ENCODE measurements at places on chromosomes 7 and 10.

- no peak for DNase-seq
Observed at GRCh38 chr7:93016681-93017381, 100.9 kb downstream of the SAMD9 start.

GRCh38 chr10:13276749-13277365 is 23.0 kb downstream of the PHYH start:
- no peak for DNase-seq

- DNase-seq, result no peak
Observed at GRCh38 chr7:17769918-17770317, 170.4 kb downstream of the SNX13 start.

DNA sequence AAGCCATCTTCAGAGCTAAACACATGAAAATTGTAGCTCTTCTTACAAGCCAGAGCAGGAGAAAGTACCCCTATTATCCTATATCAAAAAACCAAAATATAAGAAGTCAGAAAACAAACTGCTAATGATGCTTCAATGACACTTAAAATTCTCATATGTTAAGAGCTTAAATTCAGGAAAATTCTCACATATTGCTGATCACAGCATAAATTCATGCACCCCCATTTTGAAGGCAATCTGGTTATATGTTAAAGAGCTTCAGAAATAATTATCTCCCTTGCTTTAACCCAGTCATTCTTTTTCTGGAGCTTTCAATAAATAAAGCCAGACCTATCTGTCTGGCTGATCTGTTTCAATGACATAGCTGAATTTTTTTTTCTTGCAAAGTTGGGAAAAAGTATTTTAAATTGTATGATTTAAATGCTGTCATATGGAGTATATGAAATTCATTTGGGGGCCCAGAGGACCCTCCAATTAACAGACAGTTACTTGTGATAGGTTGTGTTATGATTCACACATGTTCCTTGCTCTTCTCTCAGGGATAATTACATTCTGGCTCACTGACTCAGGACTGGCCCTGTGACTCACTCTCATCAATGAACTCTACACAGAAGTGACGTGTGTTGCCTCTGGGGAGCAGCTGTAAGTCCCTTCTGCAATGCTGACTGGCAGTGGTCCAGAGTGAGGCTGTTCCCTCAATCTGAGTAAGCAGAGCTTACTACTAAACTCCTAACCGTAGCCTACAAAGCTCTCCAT is 85.2 kb downstream of the HGF start:
- DNase-seq, result peak; percentile 16

DNA sequence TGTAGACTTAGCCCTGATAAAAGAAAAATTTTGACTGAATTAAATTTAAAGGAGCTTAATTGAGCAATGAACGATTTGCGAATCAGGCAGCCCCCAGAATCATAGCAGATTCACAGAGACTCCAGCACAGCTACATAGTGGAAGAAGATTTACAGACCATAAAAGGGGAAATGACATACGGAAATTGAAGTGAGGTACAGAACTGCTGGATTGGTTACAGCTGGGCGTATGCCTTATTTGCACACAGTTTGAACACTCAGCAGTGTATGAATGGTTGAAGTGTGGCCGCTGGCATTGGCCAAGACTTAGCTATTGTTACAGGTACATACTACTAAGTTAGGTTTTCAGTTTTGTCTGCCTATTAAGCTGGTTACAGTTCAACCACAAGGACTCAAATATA is 433.5 kb upstream of the CELF2 start:
- DNase-seq, result no peak

- DNase-seq, result no peak
Observed at GRCh38 chr7:143325240-143325639, 9.3 kb downstream of the CLCN1 start.

DNA sequence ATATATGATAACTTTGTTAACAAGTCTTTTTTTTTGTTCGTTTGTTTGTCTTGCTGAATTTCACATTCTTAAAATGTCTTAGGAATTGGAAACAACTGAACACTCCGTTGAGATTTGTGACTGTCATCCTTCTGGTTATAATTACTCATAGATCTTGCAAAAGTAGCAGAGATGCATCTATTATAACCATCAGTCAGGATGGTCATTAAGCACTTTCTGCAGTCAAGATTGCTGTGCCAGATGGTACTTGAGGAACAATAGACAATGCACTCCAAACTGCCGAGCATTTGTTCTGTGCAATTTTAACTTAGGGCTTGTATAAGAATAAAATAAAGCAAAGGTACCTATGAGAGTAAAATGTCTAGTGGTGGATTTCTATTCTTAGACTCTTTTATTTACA is 710.1 kb upstream of the KCND2 start:
- DNase-seq, result no peak

GRCh38 chr7:99844328-99844727 is 16.5 kb downstream of the CYP3A43 start:
- no peak for DNase-seq

- DNase-seq, result no peak
Observed at GRCh38 chr10:133123746-133124356, 36.1 kb downstream of the ADGRA1 start.

- no peak for DNase-seq
Observed at GRCh38 chr10:88428442-88428841, 154.7 kb downstream of the RNLS start.

DNA sequence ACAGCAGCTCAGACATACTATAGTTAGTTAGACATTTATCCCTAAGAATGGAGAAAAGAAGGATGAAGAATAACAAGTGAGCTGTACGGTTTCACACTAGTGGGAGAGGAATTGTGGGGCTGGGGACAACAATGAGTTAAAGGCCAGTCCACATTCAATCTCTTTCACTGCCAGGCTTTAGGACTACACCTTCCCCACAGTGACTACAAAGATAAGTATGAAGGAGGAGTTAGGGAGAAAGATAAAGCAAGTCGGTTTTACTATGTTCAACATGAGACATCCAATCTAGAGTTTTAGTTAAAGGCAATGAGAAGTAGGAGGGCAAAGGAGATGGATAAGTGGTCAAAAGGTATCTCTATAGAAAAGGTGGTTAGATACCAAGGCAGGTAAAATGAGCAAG is 16.3 kb downstream of the ARHGAP12 start:
- no peak for DNase-seq

- no peak for DNase-seq
Observed at GRCh38 chr10:74382663-74383062, 231.6 kb downstream of the ADK start.

DNA sequence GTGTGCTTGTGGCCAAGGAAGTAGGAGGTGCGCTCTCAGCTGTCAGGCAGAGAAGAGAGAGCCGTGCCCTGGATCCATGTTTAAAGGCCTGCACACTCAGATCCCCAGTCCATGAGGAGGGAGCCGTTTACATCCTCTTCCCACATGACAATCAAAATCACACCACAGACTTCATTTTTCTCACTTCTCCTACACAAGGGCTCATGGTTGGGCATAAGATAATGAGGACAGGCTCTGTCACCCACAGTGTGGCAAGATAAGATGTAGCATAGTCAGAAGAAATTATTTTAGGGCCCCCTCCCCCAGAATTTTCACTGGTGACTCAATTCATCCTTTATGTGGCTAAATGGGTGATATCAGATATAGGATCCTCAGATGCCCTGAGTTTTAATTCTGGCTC is 35.9 kb upstream of the INHBA start:
- no peak for DNase-seq

GRCh38 chr7:73895626-73896025 is 34.7 kb downstream of the TMEM270 start:
- DNase-seq, result no peak

DNA sequence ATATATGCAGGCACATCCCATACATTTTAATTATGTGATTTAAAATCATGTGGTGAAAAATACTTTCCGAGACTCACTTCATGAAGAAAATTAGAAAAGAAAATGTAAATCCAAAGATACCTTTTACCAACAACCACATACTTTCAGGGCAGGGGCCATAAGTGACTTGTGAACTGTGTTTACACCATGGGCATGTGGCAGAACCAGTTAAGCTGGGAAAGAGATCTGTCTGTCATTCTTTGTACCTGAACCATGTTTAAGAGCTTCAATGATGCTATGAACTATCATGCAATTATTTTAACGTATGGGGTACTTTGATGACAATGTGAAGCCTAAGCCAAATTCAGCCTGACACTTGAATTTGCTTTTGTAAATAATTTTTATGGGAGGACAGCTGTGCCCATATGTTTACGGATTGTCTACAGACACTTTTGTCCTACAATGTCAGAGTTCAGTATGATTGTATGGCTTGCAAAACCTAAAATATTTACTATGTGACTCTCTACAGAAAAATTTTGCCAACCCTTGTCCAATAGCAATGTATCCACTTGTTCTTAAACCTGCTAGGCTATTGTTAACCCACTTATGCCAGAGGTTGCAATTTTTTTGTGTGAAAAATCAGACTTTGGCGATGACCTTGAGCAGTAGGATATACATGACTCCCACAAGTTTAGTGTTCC is 654.6 kb downstream of the TNS3 start:
- no peak for DNase-seq

DNA sequence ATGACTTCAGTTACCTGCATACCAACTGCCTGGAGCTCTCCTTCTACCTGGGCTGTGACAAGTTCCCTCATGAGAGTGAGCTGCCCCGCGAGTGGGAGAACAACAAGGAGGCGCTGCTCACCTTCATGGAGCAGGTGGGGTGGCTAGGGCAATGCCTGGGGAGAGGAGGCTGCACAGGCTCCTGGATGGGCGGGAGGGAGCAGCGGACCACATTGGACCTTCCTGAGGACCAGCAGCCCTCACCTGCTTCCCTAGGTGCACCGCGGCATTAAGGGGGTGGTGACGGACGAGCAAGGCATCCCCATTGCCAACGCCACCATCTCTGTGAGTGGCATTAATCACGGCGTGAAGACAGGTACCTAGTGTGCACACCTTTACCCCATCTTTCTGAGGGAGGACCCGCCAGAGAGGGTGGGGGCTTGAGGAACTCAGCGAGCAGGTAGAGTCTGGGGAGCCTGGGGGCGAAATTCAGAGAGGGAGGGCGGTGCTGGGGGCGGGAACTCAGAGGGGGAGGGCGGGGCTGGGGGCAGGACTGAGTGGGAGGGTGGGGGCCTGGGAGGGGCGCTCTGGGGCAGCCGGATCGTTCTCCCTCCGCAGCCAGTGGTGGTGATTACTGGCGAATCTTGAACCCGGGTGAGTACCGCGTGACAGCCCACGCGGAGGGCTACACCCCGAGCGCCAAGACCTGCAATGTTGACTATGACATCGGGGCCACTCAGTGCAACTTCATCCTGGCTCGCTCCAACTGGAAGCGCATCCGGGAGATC is 9.0 kb downstream of the AEBP1 start:
- DNase-seq, result no peak

- DNase-seq, result no peak
Observed at GRCh38 chr7:145143685-145144084, 307.8 kb upstream of the TPK1 start.

DNA sequence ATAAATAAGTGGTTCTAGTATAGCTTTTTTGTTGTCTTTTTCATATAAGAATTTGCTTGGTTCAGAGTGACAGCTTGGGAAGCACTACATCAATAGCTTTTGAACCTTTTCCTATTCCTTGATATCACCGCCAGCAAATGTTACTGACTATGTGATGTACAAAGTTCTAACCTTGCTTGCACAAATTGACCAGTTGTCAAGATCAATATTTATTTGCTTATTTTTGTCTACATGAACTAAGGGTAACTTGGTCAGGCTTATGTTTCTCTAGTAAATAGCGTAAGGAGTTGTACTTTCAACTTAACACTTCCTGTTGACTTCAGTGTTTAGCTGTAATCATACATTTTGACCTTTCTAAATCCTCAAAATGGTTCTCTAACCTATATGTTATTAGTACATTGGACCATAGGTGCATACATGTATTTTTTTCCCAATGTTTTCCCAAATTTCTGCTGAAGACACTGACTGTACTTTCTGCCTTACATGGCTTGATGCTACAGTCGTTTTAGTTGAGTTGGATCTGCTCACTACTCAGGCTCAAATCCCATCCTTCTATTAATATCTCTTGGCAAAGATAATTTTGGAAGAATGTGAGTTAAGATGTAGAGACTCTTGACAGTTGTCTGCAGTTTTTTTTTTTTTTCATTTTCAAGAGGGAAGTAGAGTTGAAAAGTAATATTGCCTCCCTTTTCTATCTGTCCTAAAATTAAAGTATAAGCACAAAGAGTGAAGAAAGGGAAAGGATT is 239.1 kb upstream of the KAT6B start:
- DNase-seq, result no peak

DNA sequence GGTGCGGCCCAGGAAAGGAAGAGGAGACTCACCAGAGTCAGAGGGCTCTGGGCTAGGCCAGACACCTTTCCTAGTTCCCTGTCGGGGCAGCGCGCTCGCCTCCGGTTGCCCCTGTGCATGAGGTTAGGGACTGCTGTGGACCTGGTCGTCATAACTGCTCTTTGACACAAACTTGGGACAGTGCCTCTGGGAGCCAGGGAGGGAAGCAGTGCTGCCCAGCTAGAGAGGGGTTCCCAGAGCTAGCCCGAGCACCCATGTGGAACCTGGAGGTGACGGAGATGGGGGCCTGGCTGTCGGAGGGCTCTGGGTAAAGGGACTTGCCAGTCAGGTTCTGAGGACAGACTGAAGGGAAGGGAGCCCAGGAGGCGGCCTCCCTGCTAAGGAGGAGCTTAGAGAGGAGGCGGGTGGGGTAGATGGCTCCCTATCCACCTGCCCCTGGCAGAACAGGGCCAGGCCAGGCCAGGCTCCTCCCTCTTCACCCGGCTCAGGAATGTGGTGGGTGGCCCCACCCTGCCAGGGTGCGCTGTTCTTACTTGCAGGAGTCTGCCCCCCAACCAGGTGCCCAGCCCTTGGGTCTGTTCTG is 29.7 kb downstream of the AGAP3 start:
- DNase-seq, result no peak
